ENCODE measurements at places on chromosomes 3 and 15.
A peak's percentile ranks its signal among the peaks of the same experiment; 100 is the strongest.

DNA sequence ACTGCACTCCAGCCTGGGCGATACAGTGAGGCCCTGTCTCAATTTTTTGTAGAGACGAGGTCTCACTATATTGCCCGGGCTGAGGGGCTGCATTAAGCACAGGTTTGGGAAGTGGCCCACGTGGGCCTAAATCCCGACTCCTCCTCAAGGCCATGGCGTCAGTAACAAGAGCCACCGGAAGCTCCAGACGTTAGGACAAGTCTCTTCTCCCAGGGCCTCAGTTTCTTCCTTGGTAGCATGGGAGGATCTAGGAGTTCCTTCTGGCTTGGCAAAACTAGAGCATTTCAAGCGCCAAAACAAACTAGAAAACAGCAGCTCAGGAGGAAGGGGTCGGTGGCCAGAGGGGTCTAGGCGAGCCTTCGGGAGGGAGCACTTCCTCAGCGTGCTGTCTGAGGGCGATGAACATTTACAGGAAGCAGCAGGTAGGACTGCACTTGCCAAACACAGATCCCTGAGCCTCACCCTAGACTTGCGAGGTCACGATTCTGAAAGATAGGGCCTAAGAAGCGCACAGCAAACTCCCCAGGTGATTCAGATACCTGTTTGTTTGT lies 536 bp downstream of the SNAPC5 start:
- DNase-seq: no peak

DNA sequence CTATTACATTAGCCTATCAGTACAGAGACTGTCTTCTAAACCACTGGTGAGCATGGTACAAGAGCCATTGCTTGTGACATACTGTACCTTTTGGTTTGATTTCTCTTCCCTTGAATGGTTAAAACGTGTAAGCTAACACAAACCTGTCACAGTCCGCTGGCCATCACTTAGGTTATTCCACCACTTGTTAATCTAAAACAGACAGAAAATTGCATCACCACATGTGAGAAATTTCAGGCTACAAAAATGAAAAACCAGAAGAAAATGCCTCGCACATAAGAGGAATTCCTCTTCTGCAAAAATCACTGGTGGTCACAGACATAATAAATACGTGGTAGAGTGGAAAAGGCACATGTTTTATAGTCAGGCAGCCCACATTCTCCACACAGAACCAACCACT lies 22.1 kb downstream of the PARL start:
- DNase-seq: no peak

DNA sequence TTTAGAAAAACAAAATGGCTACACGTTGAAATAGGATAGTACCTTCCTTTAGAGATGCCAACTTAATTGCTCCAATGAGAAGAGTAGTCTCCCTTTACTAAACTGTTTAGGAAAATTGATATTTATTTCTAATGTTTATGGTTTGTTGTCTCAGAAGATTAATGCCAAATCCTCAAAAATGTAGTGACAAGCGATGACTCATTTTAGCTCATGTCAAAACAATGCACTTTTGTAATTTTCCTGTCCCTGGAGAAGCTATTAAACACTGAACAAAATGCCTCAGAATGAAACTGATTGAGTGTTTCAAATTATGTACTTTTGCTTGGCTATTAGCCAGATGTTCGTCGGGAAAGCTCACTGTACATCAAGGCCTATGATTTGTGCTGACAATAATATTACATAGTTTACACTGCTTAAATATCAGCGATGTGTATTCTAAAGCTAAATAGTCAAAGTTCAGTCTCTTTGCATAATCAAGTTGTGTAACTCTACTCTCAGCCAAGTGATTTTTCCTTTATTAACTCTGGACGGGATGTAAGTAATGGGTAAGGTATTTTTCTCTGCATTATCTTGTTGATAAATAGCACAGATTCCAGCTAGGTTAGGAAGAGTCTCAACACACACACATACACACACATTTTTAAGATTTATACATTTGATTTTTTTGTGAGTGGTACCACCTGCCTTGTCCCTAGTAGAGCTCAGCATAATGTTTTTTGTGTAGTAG lies 83.7 kb downstream of the CMSS1 start:
- no peak for DNase-seq

- DNase-seq: no peak
These were observed 4.1 kb upstream of the THRB start for GRCh38 chr3:24498796-24499195.

GRCh38 chr3:196274585-196274984 lies 12.9 kb downstream of the PCYT1A start:
- DNase-seq: peak; percentile 70

Data from activated CD8-positive, alpha-beta memory T cell treated with anti-CD3 and anti-CD28 coated beads for 24 hours (primary cell).